AG10803 (cell line): ENCODE measurements at places on chromosomes 1 and 21.

- DNase-seq: no peak
Observed at GRCh38 chr1:10515976-10516750, 41.4 kb downstream of the PEX14 start.

GRCh38 chr1:54404939-54405897 lies 976 bp downstream of the SSBP3 start:
- DNase-seq: no peak

DNA sequence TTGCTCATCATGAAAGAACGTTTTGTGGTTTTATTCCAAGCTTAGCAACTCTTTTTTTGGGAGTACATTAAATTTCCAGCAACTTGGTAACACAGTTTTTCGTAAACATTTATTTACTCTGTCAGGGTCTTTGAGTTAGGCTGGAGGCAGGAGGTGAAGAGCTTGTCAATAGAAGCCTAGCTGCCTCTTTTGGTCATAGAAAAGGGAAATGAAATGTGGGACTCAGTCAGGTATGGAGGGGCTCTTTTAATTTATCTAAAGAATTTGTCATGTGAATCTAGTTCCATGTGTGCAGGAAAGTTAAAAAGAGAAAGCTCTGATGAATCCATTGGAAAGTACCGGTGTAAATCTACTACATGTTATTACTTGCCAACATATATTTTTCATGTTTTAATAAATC lies 45.9 kb upstream of the PRMT6 start:
- no peak for DNase-seq

DNA sequence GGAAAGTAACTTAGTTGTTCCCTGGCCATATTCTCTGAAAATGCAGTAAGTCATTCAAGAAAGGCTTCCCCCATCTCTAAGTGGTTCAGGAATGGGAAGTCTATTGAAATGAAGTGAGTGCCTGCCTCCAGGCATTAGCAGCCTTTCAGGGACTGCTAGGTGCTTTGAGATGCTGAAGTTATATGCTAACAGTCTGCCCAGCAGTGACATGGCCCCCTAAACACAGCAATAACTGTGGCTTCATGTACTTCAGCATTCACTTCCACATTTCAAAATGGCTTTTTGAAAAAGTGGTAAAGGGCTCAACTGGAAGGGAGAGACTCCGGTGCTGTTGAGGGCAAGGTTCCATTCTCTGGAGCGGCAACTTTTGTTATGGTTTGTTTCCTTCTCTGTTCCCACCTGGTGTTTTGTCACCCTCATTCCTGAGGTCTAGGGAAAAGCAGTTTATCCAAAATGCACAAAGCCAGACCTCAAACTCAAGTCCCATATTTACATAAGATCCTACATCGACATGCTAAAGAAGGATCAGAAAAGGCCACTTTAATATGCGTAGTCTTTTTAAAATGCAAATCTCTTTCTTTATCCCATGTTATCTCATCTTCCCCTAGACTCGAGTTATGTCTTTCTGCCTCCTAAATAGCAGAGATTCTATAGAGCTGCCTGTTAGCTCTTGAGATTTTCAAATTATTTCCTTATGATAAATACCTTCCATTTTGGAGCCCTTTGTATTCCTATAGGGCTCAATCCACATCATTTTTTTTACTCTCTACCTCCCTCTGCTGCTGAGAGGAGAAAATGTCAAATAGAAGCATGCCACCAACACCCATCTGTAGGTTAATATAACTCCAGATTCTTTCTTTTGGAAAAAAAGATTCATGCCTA lies 34.2 kb upstream of the LRRC8C start:
- peak; percentile 34 for DNase-seq

DNA sequence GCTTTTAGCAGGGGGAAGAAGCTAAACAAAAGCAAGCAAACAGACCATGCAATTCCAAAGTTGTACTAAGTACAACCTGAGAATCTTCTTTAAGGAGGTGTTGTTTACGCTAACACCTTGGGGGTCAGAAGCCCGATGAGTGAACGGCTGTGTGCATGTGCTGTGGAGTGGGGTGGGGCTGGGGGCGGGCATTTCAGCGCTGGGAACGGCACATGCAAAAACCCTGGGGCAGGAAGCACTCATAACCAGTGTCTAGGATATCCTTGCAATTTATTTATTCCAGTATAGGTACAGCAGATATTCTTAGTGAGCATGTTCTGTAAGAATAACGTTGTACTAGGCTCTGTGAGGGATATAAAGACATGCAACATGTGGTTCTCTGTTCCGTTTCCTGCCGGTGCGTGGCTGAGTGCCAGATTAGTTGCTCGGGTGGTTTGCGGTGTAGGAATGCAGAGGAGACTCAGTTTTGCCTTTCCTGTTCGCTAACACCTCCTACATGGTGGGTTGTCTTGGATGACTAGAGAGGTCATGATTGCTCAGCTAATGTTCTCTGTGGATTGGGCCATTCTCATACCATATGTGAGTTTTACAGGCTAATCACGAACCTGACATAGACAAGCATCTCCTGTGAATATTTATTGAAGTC lies 3.7 kb downstream of the FASLG start:
- peak; percentile 80 for DNase-seq

DNA sequence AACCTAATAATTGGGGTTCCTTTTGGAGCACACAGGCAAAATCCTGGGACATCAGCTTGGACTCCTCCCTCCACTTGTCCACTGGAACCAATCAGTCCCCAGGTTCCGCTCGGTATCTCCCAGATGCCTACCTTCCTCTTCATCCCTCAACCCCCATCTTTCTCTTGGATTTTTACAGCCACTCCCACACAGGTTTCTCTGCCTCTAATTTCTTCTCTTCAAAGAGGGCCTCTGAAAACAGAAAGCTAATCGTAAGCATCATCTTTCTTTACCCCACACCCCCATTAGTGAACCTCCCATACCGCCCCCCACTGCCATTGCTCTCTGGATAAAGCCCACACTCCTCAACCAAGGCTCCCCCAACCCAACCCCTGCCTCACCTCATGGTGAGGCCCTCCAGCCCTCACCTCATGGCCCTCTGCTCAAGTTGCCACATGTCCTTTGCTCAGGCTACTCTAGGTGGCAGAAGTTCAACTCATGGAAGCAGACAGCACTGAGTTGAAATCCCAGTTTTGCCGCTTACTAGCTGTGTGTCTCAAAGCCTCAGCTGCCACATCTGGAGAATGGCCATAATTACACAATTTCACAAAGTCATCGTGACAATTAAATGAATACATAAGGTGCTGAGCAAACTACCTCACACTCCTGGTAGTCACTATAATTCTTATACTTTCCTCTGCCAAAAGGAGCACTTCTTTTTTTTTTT lies 18.1 kb upstream of the WASF2 start:
- peak; percentile 56 for DNase-seq

- DNase-seq: no peak
Observed at GRCh38 chr1:175493321-175494010, 249.9 kb downstream of the TNR start.

DNA sequence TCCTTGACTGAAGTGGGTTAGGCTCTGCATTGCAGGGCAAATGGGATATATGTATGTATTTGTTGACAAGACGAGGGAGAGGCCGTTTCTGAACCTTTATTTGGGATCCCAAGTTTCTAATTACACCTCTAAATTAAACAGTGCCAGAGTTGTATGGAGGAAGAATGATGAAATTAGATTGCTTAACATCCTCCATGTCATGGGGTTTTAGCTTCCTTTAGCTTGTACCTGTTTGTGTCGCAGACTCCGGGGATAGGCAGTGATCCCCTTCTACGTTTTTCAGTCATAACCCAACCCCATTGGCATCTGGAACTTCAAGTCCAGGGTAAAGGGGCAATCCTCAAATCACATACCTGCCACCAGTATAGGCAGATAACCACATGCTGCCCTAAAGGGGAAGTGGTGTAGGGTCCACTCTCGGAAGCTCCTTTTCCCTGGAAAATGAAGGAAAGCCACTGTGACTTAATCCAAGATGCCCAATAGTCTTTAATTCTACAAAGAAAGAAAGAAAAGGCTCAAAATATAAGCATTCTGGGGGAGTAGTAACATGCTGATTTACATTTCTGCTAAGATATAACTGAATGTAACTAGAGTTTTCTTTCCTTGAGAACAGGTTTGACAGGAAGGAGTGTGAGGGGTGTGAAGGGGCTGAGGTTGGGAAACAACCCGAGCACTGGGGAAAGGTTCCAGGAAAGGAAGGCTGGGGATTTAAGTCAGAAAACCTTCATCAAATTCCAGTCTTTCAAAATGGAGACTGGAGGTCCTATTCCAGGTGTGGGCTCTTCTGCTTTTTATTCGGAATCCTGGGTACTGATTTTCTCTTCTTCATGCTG lies 77.6 kb downstream of the RGL1 start:
- DNase-seq: no peak

DNA sequence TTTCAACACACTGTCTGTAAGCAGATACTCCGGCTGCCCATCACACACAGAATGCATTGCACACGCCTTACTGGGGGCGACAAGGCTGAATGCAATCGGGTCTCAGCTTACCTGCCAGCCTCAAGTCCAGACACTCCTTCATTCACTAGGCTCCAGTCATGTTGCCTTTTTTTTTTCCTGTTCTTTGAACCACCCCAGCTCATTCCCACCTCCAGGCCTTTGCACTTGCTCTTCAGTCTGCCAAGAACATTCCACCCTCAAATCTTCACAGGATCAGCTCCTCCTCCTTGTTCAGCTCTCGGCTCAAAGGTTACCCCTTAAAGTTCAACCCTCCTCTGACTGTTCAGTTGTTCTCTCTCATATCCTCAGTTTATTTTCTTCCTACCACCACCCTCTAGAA lies 181.9 kb upstream of the ESRRG start:
- no peak for DNase-seq

- DNase-seq: no peak
Observed at GRCh38 chr1:47002211-47002610, 21.3 kb upstream of the CYP4X1 start.

DNA sequence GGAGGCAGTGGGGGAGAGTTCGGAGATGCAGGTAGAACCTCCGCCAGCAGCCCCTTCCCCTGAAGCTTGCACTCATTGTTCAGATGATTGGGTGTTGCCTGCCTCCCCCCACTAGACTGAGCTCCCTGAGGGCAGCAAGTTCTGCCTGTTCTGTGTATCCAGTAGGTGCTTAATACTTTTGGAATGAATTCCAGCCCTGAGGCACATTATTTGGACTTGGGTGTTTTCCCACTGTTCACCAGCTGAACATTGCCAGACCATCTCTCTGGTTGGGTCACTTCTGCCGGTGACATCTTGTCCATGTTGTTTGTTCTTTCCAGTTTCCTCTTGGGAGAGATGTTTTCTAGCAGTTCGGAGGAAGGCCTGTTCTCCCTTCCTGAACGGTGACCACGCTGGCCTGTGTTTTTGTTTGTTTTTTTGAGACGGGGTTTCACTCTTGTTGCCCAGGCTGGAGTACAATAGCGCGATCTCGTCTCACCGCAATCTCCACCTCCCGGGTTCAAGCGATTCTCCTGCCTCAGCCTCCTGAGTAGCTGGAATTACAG lies 48.7 kb downstream of the SPSB1 start:
- no peak for DNase-seq
